CD8-positive, alpha-beta T cell (primary cell): ENCODE measurements at places on chromosomes 2 and 18. TPM values are rescaled to one million over a fixed set of nuclear protein-coding genes. Genes with fewer than 3 reads are reported as not detected.

CCDC178 gene
- not detected for total RNA-seq

PRKAG3 gene
- total RNA-seq = not detected

GKN2 gene
- not detected for total RNA-seq

HOXD12 gene
- not detected for total RNA-seq

MROH2A gene
- total RNA-seq = not detected

SNRNP27 gene
- 47.9 TPM for total RNA-seq

ITGB1BP1 gene
- 37.2 TPM for total RNA-seq
